Stimulated activated CD4-positive, alpha-beta T cell treated with anti-CD3 and anti-CD28 coated beads, Interleukin-1b, Interleukin-23, amount 100 ng/mL, for 48 hours (primary cell): ENCODE measurements at places on chromosomes 16 and 17.

GRCh38 chr17:28331891-28332420, 3.3 kb downstream of the IFT20 start:
- DNase-seq: no peak

DNA sequence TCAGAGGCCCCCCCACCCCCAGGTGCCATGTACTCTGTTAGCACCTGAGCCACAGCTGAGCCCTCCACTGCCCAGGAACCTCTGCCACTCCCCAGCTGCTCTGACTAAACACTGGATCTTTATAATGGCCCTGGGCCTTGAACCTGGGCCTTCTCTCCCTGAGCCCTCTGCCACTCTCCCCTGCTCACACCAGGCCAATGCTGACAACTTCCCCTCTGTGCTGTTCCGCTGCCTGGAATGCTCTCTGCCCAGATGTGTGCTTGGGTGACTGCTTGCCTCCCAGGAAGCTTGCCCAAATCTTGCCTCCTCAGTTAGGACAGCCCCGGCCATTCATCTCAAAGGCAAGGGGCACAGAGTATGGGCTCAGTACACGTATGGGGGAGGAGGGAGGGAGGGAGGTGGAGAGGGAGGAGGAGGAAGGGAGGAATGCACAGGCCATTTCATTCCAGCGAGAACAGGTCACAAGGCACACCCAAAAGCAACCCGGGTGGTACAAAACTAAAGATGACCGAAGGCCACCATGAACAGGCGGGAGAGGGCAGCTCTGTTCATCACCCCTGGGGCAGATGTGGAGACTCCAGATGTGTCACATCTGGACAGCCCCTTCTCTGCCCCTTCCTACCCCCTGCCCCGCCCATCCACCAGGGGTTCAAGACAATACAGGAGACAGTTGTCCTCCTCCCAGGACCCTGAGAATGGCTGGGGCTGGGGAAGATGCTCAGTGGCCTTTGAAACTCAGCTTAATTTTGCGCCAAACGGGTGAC, 15.3 kb upstream of the TNFRSF13B start:
- DNase-seq: no peak

DNA sequence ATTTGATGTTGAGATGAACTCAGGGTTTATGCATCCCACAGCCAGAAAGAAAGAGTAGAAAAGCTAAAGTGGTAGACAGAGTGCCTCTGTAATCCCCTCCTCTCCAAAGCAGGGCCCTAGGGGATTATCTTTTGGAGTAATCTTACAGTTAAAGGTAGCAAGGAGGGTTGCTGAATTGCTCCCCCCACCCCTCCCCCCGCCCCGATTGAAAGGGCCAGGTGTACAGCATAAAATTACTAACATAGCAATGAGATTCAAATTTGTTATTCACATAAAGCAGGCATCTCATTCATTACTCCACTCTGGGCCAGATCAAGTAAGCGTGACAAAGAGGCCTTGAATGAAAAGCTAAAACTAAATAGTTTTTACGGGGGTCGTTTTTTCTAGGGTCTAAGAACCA, 72.7 kb downstream of the STH start:
- DNase-seq: no peak

- DNase-seq: no peak
Observed at GRCh38 chr16:47144559-47144877, 773 bp upstream of the NETO2 start.

DNA sequence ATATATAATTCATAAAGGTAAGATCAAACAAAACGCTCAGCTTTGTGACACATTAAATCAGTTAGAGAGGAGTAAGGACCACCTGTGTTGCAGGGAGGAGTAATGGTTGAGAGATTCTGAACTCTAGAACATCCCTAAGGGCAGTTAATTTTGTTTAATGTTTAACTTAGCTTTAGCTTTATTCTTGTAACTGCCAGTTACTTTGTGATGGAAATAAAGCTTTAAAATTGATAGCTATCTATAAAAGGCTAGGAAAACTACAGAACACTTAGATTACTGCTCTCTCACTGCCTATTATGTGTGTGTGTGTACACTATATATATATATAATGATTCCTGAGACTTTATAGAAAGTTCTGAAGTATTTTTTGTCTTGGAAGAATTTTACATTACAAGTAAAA, 37.8 kb downstream of the PTRH2 start:
- no peak for DNase-seq

GRCh38 chr17:49640556-49640955, 37.3 kb downstream of the SPOP start:
- no peak for DNase-seq

GRCh38 chr17:2449486-2449885, 48.6 kb upstream of the MNT start:
- no peak for DNase-seq

DNA sequence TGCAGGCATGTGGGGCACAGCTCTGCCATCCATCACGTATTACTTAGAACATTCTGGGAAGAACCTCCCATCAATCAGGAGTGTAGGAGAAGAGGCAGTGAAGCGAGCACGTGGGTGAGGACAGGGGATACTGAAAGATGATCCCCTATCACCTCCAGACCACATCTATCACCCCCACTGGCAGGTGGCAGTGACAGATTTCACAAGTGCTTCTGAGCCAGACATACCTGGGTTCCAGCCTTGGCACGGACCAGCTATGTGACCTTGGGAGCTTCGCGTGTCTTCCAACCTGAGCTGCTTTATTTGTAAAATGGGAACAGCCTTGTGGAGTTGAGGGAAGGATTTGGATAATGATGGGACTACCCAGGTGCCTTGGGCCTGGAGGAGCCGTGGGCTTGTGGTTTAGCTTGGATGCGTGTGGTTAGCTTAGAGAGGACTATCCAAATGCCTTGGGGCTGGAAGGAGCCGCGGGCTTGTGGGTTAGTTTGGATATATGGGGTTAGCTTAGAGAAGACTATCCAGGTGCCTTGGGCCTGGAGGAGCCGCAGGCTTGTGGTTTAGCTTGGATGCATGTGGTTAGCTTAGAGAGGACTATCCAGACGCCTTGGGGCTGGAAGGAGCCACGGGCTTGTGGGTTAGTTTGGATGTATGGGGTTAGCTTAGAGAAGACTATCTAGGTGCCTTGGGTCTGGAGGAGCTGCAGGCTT, 206.4 kb downstream of the ENGASE start:
- no peak for DNase-seq

GRCh38 chr16:77540646-77541045, 105.8 kb upstream of the ADAMTS18 start:
- DNase-seq: no peak

GRCh38 chr17:1894753-1895339, 65.0 kb downstream of the RPA1 start:
- no peak for DNase-seq

DNA sequence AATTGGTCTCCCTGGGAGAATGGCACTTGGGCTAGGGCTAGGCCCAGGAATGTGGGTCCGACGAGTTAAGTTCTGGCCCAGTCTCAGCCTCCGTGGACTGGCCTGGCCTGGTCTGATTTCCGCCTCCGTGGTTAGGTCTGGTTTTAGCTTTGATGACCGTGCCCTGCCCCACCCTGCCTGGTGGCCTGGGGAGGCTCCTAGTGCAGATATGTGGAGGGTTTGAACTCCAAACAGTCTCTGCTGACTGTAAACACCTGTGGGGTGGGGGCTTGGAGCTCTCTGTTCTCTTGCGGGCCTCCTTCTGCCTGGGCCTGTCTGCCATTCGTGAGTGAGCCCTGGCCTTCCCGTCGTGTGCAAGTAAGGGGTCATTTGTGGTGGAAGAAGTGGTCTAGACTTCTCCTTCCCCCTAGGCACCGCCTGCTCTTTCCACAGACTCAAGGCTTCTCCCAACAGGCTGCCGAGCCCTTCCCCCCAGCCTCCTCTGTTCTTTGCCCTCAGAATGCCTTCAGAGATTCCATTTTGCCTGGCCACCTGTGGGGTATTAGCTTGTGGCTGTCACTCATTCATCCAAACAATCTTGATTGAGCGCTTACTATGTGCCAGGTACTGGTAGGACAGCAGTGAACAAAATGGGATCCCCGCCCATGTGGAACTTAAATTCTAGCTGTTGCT, 1.6 kb downstream of the ATP6V0C start:
- no peak for DNase-seq

GRCh38 chr16:46673320-46674013, 15.5 kb downstream of the VPS35 start:
- DNase-seq: peak; percentile 38
